Stimulated activated CD4-positive, alpha-beta T cell treated with anti-CD3 and anti-CD28 coated beads, Interleukin-1b, Interleukin-23, amount 100 ng/mL, for 4 hours (primary cell): ENCODE measurements at places on chromosomes 2 and 18.

- DNase-seq, result no peak
These were observed 97.0 kb upstream of the MC4R start for GRCh38 chr18:60469387-60470100.

- no peak for DNase-seq
These were observed 369.0 kb upstream of the CWC22 start for GRCh38 chr2:180376066-180376465.

DNA sequence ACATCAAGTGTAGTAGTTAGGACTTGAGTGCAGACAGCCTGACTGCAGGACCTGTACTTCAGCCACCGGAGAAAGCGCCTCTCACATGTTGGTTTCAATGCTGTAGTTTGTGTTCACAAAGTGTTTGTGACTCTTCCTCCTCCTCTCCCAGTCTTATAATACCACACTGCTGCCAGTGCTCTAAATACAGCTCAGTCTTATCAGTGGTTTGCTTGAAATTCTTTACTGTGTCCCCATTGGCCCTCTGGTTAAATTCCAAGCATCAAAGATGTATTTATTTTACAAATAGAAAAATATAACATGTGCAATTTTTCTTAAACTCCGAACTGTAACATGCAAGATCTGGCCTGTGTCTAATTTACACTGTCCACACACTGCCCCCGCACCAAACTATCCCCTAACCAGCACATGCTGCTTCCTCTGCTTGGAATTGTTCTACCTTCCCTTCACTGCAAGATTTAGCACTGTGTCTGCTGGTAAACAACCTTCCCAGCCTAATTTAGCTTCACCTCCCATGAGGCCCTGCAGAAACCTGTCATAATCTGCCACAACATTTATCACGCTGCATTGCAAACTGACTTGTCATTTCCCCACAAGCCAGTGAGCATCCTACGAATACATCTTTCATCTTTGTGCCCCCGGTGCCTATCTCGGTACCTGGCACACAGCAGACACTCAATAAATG lies 77.1 kb downstream of the SUMO1 start:
- DNase-seq, result no peak

DNA sequence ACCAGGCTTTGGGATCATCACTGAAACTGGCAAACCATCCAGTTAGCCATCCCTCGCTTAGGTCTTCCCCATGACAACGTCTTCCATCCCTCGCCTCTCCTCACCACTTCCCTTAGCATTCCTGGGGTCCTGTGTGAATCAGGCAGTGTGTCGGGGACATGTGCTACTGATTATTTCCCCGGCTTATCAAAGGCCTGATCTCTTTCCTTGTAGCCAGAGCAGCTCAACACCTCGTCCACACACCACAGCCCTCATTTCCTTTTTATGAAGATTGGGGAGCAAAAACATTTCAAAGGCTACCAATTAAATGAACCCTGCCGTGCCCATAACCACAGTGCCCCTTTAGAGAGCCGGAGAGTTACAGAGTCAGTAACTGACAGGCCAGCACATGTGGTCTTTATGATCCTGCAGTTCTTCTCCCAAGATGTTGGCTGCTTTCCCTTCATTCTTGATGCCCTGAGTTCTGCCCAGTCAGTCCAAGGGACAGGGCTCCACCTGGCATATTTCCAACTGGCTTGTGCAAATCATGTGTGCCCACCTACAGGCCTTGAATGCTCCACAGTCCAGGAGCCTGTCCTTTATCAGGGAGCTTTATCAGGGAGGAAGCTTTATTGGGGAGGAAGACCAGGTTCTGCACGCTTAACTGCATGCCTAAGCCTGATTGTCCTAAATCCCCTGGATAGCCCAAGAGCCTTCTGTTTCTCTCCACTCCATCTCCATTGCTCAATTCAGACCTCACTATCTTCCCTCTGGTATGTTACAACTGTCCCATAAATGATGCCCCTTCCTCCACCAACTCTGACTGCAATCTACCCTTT lies 343.1 kb downstream of the CYRIA start:
- no peak for DNase-seq

DNA sequence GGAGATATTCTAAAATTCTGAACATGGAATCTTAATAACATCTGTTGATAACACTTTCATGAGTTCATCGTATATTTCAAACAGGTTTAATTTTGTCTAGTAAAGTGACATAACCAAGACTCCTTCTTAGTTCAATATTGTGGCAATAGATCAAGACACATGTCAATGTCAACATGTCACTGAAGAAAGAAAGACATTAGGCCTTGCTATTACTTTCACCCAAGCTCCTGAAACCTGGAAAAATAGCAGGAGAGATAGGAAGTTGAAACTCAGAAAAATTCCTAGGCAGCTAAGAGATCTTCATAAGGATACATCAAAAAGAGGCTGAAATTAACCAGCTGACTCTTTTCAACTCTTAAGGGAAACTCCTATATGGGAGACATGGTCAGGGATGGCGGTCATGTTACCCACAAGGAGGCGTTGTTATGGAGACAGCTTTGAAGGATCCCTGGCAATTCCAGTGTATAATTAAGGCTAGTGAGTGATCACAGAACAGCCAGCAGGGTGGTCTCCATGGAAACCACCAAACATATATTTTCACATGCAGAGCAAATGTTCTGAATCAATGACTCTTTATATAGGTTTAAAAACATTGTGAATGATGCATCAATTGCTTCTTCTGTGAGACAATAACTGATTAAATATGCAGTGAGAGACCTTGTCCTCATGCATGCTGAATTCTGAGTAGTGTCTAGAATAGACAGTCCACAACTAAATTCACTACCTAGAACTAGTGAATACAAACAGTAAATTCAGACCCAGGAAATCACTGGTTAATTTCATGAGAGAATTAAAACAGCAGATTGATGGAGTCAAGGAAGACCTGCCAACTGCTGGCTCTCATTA lies 115.3 kb upstream of the RIOK3 start:
- DNase-seq, result no peak

DNA sequence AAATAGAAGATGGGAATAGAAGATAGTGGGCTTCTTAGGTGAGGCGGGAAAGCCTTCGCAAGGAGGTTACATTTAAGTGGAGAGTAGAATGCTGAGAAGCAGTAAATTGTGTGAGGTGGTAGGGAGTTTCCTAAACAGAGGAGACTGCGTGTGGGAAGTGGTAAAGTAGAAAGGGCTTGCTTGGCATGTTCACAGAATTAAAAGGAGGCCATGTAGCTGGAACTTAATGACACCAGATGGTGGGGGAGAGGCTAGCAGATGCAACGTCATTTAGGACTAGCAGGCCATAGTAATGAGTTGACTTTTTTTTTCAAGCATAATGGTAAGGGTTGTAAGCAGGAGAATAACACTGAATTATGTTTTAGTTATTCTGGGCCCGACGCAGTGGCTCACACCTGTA lies 13.0 kb upstream of the RTN4 start:
- DNase-seq, result no peak

GRCh38 chr18:44672506-44672905 lies 8.2 kb upstream of the SETBP1 start:
- no peak for DNase-seq

- DNase-seq, result no peak
These were observed 90.1 kb downstream of the RTN4 start for GRCh38 chr2:54960164-54960563.

DNA sequence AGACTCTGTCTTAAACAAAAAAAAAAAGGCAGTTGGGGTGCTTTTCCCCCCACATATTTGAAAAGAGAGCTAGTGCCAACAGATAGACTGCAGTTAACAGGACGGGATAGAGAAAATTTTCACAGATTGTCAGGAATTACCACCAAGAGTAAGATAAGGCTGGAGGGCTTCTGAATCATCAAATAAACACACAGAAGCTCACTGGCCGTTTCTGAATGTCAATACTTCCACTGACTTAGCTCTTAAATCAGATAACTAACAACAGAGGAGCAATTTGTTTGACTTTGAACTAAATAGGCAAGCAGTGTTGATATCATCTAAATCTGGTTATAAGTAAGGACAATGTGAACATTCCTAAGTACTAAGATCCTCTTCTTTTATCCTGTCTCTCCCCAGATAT lies 34.7 kb downstream of the PIEZO2 start:
- no peak for DNase-seq

DNA sequence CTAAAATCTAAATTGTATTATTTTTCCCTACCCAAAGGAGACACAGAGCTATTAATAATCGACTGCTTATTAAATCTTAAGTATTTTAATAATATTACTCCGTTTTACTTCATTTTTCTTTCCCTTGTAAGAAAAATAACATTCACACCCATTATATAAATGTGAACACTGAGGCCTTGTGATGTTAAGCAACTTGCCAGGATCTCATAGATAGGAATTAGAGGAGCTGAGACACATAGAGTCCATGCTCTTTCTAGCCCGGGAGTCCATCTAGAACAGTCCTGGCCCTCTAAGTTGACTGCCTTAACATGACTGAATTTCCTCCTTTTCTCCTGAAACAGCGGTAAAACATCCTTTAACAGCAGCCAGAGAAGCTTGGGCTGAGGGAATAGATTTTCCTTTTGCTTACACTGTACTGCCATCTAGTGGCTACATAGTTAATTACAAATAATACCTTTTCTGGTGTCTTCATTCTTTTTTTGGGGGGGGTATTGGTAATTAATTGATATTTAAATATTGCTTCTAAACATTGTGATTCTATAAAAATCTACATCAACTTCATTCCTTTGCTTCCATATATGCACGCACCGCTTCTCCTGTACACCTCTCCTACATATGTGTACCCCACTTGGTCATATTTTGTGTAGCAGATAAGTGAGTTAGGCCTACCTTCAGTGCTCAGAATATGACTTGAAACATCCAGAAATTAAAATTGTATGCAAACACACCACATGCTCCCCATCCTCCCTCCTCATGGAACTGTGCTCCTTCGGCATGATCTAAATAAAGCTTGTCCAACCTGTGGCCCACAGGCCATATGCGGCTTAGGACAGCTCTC lies 125.8 kb upstream of the HNMT start:
- no peak for DNase-seq

DNA sequence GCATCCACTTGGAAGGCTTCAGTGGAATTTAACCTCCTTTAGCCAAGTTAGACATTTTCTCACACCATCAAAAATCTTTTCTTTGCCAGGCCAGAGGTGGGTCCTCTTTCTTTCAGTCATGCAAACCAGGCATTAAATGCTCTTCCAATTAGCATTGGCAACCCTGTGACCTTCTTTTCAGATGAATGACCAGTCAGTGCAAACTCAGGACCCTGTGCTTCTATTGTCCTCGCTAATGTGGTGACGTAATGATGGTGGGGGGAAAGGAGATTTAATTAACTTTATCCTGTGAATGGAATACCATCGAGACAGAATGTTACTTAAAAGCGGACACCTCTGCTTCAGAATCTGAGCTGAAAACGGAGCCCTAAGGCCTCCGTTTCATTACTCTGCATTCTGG lies 23.2 kb upstream of the STPG4 start:
- DNase-seq, result no peak

GRCh38 chr18:36308711-36309435 lies 11.4 kb downstream of the FHOD3 start:
- DNase-seq, result no peak

DNA sequence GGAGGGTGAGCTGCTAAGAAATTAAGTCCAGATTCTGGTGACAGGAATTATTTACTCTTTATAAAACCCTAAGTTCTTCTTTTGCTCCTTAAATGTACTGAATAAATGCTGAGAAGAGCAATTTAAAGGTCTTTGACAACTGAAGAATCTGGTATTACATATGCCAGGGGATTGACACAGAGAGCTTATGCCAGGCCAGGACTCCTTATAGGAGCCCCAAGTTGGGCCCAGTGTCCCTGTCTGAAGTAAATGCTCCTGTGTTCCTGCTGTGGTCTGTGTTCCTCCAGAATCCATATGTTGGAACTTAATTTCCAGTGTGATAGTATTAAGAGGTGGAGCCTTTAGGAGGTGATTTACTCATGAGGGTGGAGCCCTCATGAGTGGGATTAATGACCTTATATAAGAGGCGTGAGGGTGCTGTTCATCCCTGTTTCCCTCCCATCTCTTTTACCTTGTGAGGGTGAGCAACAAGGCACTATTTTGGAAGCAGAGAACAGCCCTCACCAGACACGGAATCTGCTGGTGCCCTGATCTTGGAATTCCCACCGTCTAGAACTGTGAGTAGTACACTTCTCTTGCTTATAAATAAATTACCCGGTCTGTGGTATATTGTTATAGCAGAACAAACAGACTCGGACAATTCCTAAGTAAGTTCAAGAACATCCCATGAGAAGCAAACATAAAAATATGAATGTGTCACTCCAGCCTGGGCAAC lies 39.8 kb downstream of the LYPD6 start:
- no peak for DNase-seq

DNA sequence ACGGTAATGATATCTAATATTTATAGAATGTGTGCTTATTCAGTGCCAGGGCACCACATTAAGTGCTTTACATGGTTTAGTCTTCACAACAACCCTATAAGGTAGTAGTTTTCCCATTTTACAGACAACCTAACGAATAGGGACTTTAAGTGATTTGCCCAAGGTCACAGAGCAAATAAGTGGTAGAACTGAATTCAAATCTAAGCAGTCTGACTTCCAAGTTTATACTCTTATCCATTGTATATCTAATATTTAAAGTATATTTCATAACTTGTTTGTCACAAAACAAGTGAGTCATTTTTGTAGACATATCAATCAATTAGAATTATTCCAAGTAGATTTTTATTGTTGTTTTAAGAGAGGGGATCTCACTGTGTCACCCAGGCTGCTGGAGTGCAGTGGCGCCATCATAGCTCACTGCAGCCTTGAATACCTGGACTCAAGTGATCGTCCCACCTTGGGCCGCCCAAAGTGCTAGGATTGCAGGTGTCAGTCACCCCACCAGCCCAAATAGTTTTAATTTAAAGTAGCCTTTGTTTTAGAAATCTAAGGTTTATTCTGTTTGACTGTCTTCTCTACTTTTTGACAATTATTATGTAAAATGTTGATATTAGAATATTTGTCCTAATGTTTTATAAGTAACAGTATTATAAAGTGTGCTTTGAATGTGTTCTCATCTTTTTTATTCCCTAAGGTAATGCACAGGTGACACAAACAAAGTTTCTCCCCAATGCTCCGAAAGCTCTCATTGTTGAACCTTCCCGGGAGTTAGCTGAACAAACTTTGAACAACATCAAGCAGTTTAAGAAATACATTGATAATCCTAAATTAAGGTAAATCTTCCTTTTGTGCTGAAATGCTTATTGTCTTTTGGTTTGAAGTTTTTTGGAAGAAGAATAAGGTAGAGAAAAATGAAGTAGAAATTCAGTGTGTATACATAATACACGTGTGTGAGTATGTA lies 15.1 kb downstream of the DDX1 start:
- DNase-seq, result no peak

- DNase-seq, result no peak
These were observed 192.9 kb upstream of the NRXN1 start for GRCh38 chr2:51224790-51225189.

DNA sequence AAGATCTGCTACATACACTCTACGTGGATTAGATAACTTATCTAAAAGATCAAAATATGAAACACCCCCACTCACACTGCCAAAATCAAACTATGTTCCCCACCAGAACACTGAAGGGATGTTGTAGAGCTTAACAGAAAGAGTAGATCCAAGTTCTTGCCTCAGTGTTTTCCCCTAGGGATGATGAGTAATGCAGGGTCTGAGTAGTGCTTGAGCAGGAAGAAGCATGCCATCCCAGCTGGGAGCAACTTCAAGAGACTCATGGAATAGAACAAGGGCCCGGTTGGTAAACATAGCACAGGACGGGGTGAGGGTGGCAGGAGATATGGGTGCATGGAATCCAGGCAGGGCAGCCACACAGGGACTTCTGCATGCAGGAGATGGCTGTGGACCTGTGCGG lies 74.3 kb downstream of the SNTG2 start:
- DNase-seq, result no peak
